ENCODE measurements at places on chromosomes 11 and 22.

DNA sequence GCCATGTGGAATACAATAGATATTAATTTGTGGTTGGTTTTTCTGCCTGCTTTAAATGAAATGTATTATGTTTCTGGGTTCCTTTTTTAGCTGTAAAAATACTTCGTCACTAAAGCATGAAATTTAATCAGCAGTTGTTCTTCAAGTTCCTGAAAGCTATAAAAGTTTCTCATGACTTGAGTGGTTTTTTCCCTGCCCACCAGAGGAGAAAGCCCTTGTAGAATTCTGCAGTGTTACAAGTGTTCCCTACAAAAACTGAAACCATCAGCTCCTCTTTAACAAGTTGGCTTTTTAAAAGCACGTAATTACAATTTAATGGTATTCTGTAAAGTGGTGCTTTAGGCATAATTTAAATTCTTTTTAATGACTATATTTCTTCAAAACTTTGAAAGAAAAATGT, 56.2 kb downstream of the PANX1 start:
- no peak for DNase-seq

GRCh38 chr11:92329646-92330045, 105.0 kb downstream of the FAT3 start:
- no peak for DNase-seq

DNA sequence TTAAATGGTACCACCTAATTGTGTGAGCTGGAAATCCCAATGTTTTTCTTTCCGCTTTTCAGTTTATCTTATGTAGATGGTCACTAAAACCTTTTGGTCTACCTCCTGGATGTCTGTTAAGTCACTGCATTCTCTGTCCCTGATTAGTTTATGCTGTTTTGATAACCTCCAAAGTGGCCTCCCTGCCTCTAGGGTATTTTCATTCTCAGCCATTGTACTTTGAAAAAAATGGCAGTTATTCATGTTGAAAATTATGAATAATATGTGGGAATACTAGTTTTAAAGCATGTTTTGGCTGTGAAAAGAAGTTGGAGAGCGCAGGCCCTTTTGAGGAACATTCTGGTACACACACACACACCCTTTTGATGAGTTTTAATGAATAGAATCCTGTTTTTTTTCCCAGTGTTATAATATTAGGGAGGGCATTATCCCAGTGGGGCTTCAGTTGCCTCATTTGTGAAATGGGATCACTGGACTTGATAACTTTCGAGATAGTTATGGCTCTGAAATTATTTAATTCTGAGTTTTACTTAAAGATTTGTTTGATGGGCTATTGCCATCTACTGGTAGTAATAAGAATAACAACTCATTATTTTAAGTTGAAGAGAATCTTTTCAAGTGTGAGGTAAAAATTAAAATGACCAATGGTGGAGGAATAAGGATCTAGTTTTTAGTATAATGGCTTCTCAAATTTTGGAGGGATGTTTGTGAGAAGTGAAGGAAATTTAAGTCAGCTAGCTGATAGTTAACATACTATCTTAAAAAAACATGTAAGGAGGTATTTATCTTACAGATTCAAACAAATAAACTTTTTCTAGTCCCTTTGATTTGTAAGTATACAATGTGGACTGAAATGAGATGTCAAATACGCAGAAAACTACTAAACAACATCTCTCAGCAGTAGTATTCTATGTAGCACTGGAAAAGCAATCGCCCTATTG, 3.9 kb downstream of the FDX1 start:
- DNase-seq = peak; percentile 51

GRCh38 chr11:76707293-76707825, 36.8 kb upstream of the LRRC32 start:
- DNase-seq = no peak
